ENCODE measurements at places on chromosomes 12 and 14. TPM values are rescaled to one million over a fixed set of nuclear protein-coding genes. Genes with fewer than 3 reads are reported as not detected.

DNA sequence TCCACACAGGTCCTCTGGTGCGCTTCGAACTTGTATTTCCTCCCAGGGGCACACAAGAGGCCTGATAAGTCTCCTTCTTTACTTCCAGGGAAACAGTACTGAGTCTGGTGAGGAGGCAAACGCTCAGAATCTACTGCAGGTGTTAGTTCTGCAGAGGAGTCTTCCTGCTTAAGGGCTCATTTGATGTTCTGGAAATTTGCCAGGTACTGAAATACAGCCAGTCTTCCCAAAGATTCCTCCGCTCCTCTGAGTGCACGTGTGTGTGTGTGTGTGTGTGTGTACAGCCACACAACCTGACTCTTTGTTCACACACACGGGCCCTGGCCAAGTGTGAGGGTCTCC, 92.0 kb downstream of the FBXL14 start:
- DNase-seq = no peak

- DNase-seq = no peak
Measured at GRCh38 chr12:131786331-131786730, 41.9 kb upstream of the MMP17 start.

DNA sequence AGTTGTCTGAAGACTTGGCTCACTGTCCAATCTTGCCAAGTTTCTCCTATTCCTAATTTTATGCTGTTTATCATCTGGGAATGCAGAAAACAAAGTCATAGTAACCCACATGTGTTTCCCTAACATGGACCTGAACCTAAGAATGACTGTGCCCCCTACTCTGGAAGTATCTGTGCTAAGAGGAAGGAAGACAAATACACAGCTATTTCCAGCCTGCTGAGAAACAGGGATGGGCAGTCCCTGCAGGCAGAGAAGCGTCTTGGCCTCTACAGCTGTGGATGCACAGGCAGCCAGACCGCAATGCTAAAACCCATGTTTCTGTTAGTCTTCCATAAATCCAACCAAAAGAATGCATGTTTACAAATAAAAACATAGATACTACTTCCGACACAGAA, 56.2 kb downstream of the DUSP16 start:
- DNase-seq = no peak

The ADAM21 gene
- 0.80 TPM for total RNA-seq

DNA sequence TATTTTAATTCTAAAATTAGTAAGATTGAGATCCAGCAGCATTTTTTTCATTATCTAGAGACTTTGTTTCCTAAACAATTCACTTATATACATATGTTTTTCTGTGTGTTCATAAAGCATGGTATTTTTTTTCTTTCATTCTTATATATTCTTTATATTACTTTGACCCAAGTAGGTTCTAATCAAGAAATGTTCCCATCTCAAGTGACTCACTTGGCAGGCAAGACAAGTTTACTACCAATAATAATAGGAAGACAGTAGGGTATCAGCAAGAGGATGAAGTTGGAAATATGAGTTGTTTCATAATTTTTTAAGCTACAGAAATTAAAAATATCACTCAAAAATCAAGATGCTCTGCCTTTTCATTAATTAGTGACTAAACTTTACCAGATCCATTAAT, 613.4 kb upstream of the ATP2B1 start:
- DNase-seq = no peak

DNA sequence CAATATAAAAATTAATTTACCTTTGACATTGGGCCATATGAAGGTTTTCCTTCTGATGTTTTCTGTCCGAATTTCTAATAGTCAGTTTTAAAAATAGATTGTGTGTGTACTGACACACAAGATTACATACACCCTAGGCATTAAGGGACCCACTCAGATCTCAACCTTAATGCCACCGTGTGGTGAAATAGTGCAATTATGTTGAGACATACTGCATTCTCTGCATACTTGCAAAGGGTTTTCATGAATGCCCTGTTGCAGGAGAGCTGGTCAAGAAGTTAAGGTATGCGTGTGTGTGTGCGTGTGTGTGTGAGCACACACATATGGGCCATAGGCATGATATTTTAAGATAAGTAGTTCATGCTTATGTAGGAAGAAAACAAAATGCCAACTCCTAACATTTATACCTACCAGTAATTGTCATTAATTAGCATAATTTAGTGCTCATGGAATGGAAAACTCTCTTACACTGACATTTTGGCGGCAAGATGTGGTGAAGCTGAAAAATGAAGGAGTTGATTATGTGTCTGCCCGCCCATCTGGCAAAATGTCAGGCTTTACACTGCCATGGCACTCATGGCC, 58.8 kb downstream of the PIK3C2G start:
- peak; percentile 79 for DNase-seq

The RIMBP2 gene
- not detected for total RNA-seq

GRCh38 chr12:22990501-22990900, 365.5 kb downstream of the ETNK1 start:
- no peak for DNase-seq

DNA sequence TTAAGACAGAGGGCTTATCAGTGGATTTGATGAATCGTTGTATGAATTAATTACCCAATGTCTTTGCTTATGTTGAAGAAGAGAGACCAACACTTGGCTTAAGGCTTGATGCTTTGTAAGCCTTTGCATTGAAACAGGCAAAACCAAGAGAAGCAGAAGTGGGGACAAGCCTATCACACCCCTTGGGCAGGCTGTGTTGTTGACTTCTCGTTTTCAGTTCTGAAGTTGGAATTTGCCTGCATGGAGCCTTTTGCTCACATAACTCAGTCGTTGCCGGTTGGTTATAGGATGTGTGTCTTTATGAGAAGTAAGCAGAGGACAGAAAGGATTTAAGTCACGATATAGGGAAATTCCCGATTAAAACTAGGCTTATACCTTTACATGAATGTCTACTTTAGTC, 94.7 kb downstream of the CCDC92 start:
- DNase-seq = no peak

The ART4 gene
- total RNA-seq = not detected

- no peak for DNase-seq
Measured at GRCh38 chr12:104785886-104786285, 172.2 kb downstream of the SLC41A2 start.

The HSPB8 gene
- 11.4 TPM for total RNA-seq

DNA sequence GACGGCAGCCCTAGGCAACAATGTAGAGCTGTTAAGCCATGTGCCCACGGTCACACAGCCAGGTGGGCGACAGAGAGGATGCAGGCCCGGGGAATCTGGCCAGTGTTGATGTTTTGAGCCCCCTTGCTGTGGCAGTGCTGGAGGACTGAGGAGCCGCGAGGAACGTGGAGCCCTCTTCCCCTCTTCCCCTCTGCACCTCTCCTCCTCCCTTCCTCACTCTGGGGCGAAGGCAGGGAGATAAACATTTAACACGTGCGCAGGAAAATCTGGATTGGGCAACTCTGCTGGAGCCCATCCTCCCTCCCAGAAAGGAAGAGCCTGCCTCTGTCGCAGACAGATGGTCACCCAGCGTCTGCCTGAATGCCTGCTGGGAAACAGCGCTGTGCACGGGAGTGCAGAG, 376.8 kb downstream of the FUT8 start:
- DNase-seq = no peak

DNA sequence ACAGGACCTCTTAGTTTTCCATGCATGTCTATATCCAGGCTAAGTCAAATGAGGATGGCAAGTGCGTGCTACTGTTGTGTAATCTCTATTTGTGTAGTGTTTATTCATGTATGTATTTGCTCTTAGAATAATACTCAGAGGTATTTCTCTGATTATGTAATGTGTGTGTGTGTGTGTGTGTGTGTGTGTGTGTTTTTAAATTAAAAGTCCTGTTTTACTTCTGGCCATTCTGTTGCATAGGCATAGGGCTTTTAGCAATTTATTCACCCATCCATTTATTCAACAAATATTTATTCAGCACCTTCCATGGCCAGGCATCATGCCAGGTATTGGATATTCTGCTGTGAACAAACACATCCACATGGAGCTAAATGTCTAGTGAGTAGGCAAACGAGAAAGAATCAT, 63.5 kb downstream of the PELI2 start:
- DNase-seq = peak; percentile 64

- peak; percentile 57 for DNase-seq
Measured at GRCh38 chr12:96720363-96720705, 186.7 kb upstream of the NEDD1 start.

DNA sequence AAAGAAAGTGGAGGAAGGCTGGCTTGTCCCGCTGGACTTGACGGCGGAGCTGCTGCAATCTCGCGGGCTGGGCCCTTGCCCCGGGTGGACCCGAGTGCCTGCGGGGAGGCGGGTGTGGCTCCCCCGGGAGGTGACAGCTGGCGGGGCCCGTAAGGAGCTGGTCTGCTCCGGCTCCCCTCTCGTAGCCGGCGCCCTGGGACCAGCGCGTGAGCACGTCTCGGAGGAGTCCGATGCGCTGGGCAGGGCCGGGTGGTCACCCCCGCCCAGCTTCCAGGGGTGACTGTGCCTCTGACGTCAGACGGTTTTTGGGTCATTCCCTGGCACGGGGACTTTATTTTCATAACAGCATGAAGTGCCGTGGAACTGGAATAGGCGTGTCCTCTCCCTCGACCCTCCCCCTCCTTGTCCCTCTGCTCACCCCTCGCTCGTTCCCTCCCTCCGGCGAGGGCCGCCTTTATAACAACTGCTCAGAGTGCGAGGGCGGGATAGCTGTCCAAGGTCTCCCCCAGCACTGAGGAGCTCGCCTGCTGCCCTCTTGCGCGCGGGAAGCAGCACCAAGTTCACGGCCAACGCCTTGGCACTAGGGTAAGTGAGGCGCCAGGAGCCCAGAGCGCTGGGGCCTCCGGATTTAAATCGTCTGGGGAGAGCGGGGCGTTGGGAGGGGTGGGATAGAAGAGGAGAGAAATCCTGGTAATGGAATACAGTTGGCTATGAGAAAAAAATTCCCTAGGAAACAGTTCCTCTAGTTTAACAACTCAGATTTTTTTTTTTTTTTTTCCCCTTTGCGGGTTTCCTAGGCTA, at the start of gene GPRC5A:
GPRC5A (plus strand) TSS at position 483 of the 801 bp plus-strand sequence. CDS start 16,688 bp downstream, outside the sequence.
- peak; percentile 97 for DNase-seq

DNA sequence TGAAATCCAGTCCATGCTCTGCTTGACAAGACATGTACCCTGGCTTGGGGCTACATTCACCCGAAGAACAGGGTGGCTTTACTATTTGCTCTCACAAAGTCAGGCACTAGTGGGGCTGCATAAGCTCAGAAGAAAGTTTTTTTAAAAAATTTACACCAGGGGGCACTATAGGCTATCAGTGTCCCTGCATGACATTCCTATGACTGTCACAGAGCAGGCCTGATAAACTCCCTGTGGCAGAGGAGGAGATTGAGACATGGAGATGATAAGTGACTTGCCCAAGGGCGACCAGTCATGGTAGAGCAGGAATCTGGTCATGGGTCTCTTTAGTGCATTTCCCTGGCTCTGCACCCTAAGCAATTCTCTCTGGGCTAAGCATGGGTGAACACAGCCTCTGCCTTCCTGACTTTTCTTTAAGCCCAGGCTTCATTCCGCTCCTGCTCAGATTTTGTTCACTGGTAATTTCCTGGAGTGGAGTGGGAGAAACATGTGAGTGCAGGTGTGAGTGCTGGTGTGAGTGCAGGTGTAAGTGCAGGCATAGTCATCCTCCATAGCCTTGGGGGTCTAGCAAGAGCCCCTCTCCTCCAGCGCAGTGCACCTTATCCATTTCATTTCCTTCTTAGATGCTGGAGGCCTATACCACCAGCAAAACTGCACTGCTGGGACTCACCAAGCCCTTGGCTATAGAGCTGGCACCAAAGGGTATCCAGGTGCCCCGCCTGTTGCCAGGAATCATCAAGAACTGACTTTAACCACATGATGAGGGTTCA, 91.6 kb downstream of the DHRS2 start:
- peak; percentile 77 for DNase-seq

Measured in PC-3 (cell line).